AML-193 (cell line): ENCODE measurements at places on chromosomes 5 and 9.
A peak's percentile ranks its signal among the peaks of the same experiment; 100 is the strongest.

DNA sequence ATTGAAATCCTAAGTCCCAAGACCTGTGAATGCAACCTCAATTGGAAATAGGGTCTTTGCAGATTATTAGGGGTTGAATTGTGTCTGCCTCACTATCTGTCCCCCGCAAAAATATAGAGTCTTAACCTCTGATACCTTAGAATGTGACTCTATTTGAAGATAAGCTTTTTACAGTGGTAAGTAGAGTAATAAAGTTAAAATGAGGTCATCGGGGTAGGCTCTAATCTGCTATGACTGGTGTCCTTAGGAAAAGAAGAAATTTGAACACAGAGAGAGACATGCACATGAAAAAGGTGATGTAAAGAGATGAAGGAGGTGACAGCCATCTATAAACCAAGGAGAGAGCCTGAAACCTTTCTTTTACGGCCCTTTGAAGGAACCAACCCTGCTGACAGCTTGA, 287.1 kb upstream of the ADRA1B start:
- no peak for DNase-seq

GRCh38 chr5:58582803-58583491, at the start of gene RAB3C:
TSS of gene RAB3C (plus strand) at chr5:58583075. CDS start at chr5:58583209, 134 bp downstream.
- peak; percentile 95 for DNase-seq

DNA sequence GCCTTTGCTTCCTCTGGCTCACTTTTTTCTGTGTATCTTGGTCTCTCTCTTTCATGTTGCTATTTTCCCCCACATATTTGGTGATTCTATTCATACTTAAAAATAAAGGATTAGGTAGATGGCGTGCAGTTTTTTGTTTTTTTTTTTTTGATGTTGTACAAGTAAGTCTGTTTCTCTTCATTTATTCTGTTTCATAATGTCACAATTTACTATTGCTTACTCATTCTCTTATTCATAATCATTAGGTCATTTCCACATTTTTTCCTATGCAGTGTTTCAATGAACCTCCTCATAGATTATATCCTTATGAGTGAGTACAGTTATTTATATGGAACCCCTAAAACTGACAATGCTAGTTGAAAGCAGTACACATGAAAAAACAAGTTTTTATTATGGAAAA, 136.3 kb downstream of the APBA1 start:
- DNase-seq, result no peak

- no peak for DNase-seq
Observed at GRCh38 chr5:38673671-38674071, 117.2 kb upstream of the LIFR start.

DNA sequence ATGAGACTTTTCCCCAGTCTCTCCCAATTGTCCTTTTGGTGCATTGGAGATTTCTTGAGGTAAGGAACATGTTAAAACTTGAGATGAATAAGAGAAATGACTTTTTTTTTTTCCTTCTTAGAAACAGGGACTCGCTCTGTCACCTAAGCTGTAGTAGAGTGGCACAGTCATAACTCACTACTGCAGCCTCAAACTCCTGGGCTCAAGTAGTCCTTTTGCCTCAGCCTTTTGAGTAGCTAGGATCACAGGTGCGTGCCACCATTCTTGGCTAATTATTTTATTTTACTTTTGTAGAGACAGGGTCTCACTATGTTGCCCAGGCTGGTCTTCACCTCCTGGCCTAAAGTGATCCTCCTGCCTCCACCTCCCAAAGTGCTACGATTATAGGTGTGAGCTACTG, 25.9 kb downstream of the CDC42SE2 start:
- no peak for DNase-seq
